ENCODE measurements at places on chromosomes 6 and 20. TPM values are rescaled to one million over a fixed set of nuclear protein-coding genes. Genes with fewer than 3 reads are reported as not detected.

DNA sequence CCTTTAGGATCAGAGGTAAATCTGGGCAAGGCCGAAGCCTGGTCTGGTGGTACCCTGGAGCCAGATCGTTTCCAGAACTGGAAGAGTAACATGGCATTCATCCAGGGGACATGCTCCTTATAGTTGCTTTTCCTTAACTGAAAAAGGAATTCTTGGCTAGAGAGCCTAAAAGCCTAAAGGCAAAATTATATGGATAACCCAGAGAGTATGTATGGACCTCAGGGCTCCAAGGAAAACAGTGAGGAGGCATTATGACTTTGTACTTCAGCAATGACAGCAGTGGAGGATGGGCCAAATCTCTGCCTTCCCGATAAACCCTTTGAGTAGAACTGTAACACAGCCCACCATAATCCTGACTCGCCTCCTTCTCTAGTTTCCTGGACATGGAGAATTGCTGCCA, 29.3 kb downstream of the ARHGAP18 start:
- peak overlapping the region; percentile 65 for H3K27ac ChIP-seq
- H3K27me3 ChIP-seq: no peaks in the 10 kb centered on the region
- DNase-seq: no peak
- no peak overlapping the region for H3K4me3 ChIP-seq
- peaks cover 72% of the 10 kb centered on the region for H3K4me1 ChIP-seq

DNA sequence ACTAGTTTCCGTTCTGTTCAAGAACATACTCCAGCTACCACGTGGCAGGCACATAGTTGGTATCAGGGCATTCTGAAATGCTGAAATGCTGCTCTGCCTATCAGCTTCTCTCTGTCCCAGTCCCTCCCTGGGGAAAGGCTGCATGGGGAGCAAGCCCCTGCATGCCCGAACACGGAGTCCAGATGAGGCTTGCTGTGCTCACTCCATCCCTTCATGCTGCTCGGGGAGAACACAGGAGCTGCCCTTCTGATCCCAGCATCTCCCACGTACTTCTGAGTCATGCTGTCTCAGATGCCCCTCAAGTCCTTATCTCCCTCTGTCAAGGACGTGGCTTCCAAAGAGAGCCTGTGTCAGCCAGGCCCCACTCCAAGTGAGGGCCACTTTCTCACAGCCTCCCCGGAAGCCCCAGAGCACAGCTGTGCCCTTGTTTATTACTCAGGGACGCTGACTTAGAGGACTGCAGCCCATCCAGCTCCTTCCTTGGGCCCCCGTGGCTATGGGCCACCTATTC, 29.4 kb downstream of the THBS2 start:
- H3K27me3 ChIP-seq: no peaks in the 10 kb centered on the region
- no peak overlapping the region for H3K27ac ChIP-seq
- peaks cover 47% of the 10 kb centered on the region for H3K36me3 ChIP-seq
- H3K4me1 ChIP-seq: 0 out of 2 replicates have a peak, but pooled peaks cover 3% of the 10 kb centered on the region

GRCh38 chr6:107248147-107248546, 132.8 kb upstream of the BEND3 start:
- no peaks in the 10 kb centered on the region for H3K36me3 ChIP-seq
- H3K4me1 ChIP-seq: no peaks in the 10 kb centered on the region
- H3K4me3 ChIP-seq: no peak overlapping the region
- no peak for DNase-seq

DNA sequence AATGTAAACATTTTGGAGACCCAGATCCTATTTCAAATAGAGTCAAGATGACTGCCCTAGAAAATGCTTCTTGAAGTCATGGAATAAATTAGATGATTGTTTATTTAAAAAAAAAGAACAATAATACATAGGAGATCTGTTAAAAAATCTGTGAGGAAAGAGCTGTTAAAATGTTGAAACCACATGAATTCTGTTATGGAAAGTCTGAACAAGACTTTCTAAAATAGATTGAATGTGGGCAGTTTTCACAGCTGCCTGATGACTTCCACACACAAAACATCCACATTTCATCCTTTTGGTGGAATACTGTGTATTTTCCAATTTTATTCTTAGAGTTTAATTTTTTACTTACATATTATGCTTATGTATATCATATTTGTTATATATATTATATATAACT, 186.1 kb downstream of the LAMA2 start:
- H3K27ac ChIP-seq: no peak overlapping the region
- H3K36me3 ChIP-seq: 0 out of 2 replicates have a peak, but pooled peaks cover 7% of the 10 kb centered on the region
- DNase-seq: peak; percentile 8
- peaks cover 6% of the 10 kb centered on the region for H3K4me1 ChIP-seq
- H3K27me3 ChIP-seq: no peaks in the 10 kb centered on the region

DNA sequence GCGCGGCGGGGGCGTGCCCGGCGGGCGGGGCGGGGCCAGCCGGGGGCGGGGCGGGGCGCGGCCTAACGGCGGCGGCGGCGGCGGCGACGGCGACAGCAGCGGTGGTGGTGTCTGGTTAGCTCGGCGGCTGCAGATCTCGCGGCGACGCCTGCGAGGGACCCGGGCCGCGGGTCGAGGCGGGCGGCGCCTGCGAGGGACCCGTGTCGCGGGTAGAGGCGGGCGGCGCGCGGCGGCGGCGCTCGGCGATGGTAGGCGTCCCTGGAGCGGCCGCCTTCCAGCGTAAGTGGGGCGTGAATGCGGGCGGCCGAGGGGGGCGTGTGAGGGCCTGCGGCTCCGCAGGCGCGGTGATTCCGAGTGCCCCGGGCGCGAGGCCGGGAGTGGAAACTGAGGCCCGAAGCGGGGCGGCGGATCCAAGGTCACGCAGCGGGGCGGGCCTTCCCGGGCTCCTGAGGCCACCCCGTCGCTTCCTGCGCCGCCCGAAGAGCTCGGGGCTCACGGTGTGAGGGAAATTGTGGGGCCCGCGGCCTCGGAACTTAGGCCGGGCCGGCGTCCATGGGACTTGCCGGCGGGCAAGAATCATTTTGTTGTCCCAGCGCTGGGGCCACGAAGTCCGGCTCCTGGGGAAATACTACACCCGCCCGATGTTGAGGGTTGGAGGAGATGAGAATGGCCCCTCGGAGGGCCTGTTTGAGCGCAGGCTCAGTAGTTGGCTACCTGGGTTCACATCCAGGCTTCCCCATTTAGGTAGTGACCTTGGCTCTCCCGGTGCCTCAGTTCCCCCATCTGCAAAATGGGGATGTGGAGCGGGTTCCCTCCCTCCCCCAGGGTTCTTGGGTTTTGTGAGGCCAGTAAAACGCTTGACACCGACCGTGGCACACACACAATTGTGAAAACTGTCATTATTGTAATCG, at the start of gene CBFA2T2:
Gene CBFA2T2 (plus strand): TSS at position 74 of the 911 bp plus-strand sequence. CDS start 172 bp downstream, at position 246.
- peak; percentile 87 for DNase-seq
- H3K27me3 ChIP-seq: no peaks in the 10 kb centered on the region
- H3K27ac ChIP-seq: peak within 1 kb of the TSS; percentile 92
- peak within 1 kb of the TSS; percentile 88 for H3K4me3 ChIP-seq
- H3K36me3 ChIP-seq: no peaks in the 10 kb centered on the region

GRCh38 chr6:146456886-146457285, 86.7 kb upstream of the RAB32 start:
- H3K4me1 ChIP-seq: no peaks in the 10 kb centered on the region
- no peaks in the 10 kb centered on the region for H3K36me3 ChIP-seq
- no peak for DNase-seq
- no peak overlapping the region for H3K4me3 ChIP-seq

GRCh38 chr6:121823437-121823851, 388.0 kb downstream of the GJA1 start:
- H3K4me1 ChIP-seq: peaks cover 37% of the 10 kb centered on the region
- no peaks in the 10 kb centered on the region for H3K36me3 ChIP-seq
- peak; percentile 51 for DNase-seq

DNA sequence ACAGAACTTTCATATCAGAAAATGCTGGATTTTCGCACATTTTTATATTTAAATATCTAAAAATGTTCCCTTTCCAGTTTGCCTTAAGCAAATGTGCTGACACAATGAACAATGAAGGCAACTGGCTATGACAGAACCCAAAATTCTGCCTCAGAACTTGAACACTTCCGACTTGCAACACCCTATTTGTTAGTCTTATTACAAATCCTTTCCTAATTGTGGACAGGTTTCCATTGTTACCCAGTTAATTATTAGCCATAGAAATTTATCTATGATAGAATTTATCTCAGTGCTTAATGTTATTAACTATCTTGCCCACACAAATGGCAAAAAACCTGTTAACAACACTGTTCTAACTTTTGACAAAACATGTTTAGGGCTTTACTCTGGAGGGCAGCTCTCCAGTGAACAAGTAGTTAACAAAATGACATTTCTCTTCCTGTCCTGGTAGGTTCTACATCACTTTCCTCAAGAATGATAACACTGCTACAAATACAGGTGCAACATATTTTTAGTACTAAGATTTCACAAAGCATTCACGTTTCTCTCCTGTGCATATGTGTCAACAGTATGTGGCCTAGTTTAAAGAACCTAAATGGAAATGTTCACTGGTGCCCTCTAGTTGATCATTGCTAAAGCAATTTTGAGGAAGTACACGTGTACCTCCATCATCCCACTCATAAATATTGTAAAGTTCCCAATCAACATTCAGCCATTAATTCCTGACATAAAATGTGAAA, 58.4 kb downstream of the HIVEP2 start:
- H3K27me3 ChIP-seq: no peaks in the 10 kb centered on the region
- H3K4me3 ChIP-seq: no peak overlapping the region
- H3K36me3 ChIP-seq: no peaks in the 10 kb centered on the region
- DNase-seq: peak; percentile 69
- peak overlapping the region; percentile 84 for H3K27ac ChIP-seq
- H3K4me1 ChIP-seq: peaks cover 57% of the 10 kb centered on the region

DNA sequence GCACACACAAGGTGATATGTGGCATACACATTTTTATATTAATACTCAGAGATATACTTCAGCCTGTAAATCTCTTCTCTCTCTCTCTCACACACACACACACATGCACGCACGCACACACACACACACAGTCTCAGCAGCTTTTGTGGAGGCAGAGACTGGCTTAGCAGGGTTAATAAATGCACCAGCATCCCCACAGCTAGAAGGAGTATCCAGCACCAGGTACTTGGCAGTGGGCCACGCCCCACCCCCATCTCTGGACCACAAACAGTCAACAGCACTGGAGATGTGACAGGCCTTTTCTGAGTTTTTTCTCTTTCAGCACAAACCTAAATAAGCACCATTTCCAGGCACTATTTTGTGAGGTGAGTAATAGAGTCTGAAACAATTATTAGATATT, 47.3 kb upstream of the LRFN2 start:
- no peaks in the 10 kb centered on the region for H3K4me1 ChIP-seq
- no peak for DNase-seq
- no peak overlapping the region for H3K27ac ChIP-seq
- no peaks in the 10 kb centered on the region for H3K27me3 ChIP-seq
- H3K4me3 ChIP-seq: no peak overlapping the region

DNA sequence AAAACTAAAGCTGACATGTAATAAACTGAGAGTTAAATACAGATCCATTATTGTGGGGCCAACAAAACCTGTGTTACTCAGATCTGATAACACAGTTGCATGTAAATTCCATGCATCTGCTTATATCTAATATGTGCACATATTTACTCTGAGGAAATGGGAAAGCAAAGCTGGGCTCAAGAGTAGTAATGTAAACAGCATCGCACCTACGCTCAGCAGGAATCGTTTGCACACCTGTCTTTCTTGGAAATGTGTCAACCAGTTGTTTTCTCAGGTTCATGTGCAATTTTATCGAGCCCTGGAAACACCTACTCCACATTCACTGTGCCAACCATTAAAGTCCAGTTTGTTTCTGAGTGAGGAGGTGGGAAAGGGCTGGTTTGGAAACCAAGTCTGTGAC, 80.3 kb upstream of the CNKSR3 start:
- DNase-seq: no peak
- H3K27me3 ChIP-seq: peaks cover 22% of the 10 kb centered on the region
- no peak overlapping the region for H3K4me3 ChIP-seq
- no peak overlapping the region for H3K27ac ChIP-seq

DNA sequence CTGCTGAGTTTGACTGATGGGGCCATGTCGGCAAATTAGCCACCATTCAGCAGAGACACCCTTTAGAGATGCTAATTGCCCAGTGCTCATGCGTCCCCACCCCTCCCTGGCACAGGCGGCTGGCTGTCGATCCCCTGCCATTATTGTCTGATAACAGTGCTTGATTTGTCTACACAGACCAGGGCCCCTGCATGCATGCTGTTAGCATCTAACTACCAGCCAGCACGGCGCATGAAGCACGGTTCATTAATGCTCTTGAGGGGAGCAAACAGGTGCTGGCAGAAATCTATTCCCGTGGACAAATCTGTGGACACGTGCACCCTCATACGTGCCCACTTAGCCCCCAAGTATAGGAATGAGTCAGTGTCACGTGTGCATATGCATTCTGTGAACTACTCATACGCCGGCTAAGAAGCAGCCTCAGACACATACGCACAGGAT, 32.2 kb downstream of the KCNB1 start:
- H3K36me3 ChIP-seq: no peaks in the 10 kb centered on the region
- no peak overlapping the region for H3K27ac ChIP-seq
- H3K27me3 ChIP-seq: peaks cover 21% of the 10 kb centered on the region
- H3K4me3 ChIP-seq: no peak overlapping the region
- peaks cover 5% of the 10 kb centered on the region for H3K4me1 ChIP-seq
- no peak for DNase-seq

DNA sequence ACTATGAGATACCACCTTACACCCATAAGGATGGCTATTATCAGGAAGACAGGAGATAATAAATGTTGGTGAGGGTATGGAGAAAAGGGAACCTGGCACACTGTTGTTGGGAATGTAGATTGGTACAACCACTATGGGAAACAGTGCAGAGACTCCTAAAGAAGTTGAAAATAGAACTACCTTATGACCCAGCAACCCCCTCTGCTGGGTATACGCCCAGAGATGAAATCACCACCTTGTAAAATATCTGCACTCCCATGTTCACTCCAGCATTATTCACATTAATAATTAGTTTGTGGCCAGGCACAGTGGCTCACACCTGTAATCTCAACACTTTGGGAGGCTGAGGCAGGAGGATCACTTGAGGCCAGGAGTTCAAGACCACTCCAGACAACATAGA, 26.8 kb downstream of the ZBTB9 start:
- no peaks in the 10 kb centered on the region for H3K4me1 ChIP-seq
- H3K36me3 ChIP-seq: no peaks in the 10 kb centered on the region
- no peak overlapping the region for H3K27ac ChIP-seq
- DNase-seq: no peak
- H3K4me3 ChIP-seq: no peak overlapping the region

DNA sequence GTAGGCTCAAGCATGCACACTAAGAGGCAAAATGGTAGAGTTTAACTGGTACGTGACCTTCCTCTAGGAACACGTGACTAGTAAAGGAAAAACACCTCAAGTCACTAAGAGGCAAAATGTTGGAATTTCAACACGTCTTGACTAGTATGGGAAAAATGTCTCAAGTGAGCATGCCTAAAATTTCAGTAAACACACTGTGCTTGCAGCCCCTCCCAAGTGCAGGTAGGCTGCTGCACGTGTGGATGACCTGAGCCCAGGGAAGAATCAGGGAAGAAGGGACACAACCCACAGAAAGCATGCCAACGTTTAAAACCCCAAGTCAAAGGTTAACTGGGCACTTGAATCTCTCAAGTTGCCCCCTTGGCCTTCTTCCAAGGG, 162.2 kb downstream of the TENT5A start:
- no peaks in the 10 kb centered on the region for H3K36me3 ChIP-seq
- H3K4me3 ChIP-seq: no peak overlapping the region
- no peak for DNase-seq
- no peak overlapping the region for H3K27ac ChIP-seq

- no peak overlapping the region for H3K4me3 ChIP-seq
- H3K36me3 ChIP-seq: no peaks in the 10 kb centered on the region
- H3K27me3 ChIP-seq: no peaks in the 10 kb centered on the region
- no peak overlapping the region for H3K27ac ChIP-seq
Measured at GRCh38 chr6:63998991-63999390, 363.4 kb downstream of the PHF3 start.

The SLC35F1 gene
- not detected for total RNA-seq

The LEMD2 gene
- 79.0 TPM for total RNA-seq

The GPR6 gene
- total RNA-seq: not detected

The ZNF292 gene
- total RNA-seq: 31.5 TPM

The CGA gene
- total RNA-seq: 6.3 TPM

The BCKDHB gene
- 22.4 TPM for total RNA-seq

The HLA-DQA1 gene
- total RNA-seq: not detected

The MYLK2 gene
- not detected for total RNA-seq

Data from GM23248 (cell line).